PC-9 (cell line): ENCODE measurements at places on chromosomes 16 and 17. TPM values are rescaled to one million over a fixed set of nuclear protein-coding genes. Genes with fewer than 3 reads are reported as not detected.

Gene MT1A
- total RNA-seq = 16.9 and 23.5 TPM in 2 replicates

Gene RHBDF2
- 39.6 and 51.6 TPM in 2 replicates for total RNA-seq

Gene B3GNT9
- total RNA-seq = 4.0 and 4.2 TPM in 2 replicates

Gene CCL7
- total RNA-seq = not detected in 2 replicates

Gene REXO5
- total RNA-seq = 9.5 and 13.2 TPM in 2 replicates

Gene HELZ
- total RNA-seq = 35.1 and 38.0 TPM in 2 replicates

Gene PIRT
- total RNA-seq = not detected in 2 replicates

Gene KRT25
- total RNA-seq = not detected in 2 replicates

Gene TP53TG3B
- total RNA-seq = not detected in 2 replicates

DNA sequence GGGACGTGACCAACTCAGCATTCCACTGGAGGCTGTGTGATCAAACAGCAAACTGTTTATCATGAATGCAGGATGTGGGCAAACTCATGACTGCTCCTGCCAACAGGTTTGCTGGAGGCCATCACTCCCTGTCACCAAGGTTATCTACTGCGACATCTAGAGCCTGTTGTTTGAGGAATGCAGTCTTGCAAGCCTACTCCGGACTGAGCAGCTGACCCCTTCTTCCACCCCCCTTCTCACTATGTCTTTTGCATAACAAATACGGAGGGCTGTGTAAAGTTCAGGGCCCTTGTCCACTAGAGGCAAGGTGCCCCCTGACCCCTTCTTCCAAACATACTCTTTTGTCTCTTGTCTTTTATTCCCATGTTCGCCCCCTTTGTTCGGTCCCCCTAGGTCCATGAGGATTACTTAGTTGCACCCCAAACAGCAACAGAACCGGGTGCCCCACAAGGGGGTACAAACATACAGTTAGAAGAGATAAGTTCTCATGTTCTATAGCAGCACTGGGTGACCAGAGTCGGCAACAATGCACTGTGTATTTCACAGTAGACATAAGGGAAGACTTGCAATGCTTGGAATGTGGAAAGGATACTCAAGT, 28.7 kb downstream of the MEAK7 start:
- peak; percentile 63 for DNase-seq
- H3K27ac ChIP-seq = peak overlapping the region; percentile 50
- H3K27me3 ChIP-seq = no peaks in the 10 kb centered on the region
- no peak overlapping the region for H3K4me3 ChIP-seq
- H3K36me3 ChIP-seq = peaks cover 21% of the 10 kb centered on the region
- peaks cover 18% of the 10 kb centered on the region for H3K4me1 ChIP-seq

- no peak overlapping the region for H3K27ac ChIP-seq
- no peak for DNase-seq
- H3K4me1 ChIP-seq = no peaks in the 10 kb centered on the region; the same call in 1 of the 2 replicates
- no peak overlapping the region for H3K4me3 ChIP-seq
- peaks cover 4% of the 10 kb centered on the region for H3K27me3 ChIP-seq
These were observed 6.1 kb upstream of the SLFN5 start for GRCh38 chr17:35236821-35237220.

DNA sequence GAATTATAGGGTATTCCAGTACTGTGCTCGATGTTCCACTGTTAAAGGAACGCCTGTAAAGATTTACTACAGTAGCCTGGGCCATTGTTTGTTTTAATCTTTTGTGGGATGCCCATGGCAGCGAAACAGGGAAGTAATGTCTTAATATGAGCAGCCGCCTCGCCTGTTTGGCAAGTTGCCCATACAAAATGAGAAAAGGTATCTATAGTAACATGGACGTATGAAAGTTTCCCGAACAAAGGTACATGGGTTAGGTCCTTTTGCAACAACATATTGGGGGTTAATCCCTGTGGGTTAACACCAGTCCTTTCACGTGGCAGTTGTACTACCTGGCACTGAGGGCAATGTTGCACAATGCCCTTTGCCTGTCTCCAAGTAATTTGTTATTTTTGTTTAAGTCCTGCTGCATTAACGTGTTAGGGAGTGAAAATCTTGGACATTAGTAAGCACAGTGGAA, 21.1 kb upstream of the TMC5 start:
- DNase-seq = peak; percentile 96
- H3K4me3 ChIP-seq = peak overlapping the region; percentile 29; the same call in 1 of the 2 replicates
- H3K4me1 ChIP-seq = peaks cover 56% of the 10 kb centered on the region
- peak overlapping the region; percentile 69 for H3K27ac ChIP-seq
- 0 out of 2 replicates have a peak, but pooled peaks cover 9% of the 10 kb centered on the region for H3K36me3 ChIP-seq

- H3K4me3 ChIP-seq = no peak overlapping the region
- no peak for DNase-seq
- H3K27me3 ChIP-seq = no peaks in the 10 kb centered on the region
- no peak overlapping the region for H3K27ac ChIP-seq
These were observed 44.0 kb downstream of the PIGL start for GRCh38 chr17:16261049-16261448.

DNA sequence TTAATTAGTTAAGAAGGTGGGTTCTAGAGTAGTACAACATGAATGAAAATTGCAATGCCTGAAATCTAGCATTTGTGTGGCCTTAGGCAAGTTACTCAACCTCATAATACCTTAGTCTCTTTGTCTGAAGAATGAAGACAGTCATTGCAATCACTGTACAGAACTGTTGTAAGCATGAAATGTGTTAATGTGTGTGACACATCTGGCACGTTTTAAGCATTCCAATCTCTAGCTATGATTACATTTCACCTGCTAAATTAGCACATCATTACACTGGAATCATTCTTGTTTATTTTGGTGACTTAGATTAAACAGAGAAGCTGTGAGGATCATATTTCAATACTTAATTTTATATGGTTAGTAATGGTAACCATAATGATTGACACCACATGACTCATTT, 629.7 kb upstream of the KIF2B start:
- H3K36me3 ChIP-seq = no peaks in the 10 kb centered on the region
- no peaks in the 10 kb centered on the region for H3K4me1 ChIP-seq
- H3K27me3 ChIP-seq = peaks cover 6% of the 10 kb centered on the region; the same call in 1 of the 2 replicates
- H3K4me3 ChIP-seq = no peak overlapping the region
- no peak for DNase-seq

DNA sequence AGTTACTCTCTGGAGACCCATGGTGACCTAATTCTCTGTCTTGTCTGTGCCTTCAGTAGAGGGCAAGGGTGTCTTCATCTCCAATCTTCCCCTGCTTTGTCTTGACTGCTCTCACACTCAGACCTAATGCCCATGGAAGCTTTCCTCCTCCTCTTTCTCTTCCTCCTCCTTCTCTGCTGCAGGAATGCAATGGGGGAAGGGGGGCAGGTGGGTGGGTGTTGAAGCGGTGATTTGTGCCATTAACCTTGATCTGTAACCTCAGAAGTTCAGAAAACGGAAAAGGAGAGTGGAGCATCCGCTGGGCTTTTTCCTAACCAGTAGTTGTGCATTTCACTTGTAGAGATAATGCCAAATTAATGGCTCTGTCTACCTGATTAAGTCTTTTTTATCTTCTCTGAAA, 172.3 kb upstream of the CDH11 start:
- no peak overlapping the region for H3K4me3 ChIP-seq
- H3K27me3 ChIP-seq = no peaks in the 10 kb centered on the region
- H3K36me3 ChIP-seq = no peaks in the 10 kb centered on the region
- H3K4me1 ChIP-seq = no peaks in the 10 kb centered on the region
- DNase-seq = no peak

DNA sequence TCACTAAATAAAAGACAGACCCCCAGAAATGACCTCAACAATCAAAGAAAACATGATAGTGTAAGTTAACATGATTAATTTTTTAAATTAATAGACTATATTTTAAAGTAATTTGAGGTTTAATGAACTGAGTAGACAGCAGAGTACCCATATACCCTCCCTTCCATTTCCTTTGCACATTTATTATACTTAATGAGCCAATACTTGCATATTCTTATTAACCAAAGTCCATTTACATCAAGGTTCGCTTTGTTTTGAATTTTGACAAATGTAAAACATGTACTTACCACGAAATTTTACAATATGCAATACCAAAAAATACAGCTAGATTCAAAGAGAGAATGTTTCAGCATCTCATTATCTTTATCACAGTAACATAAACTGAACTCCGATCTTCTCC, 72.7 kb downstream of the KANSL1 start:
- no peak overlapping the region for H3K27ac ChIP-seq
- DNase-seq = no peak
- no peak overlapping the region for H3K4me3 ChIP-seq
- no peaks in the 10 kb centered on the region for H3K27me3 ChIP-seq
- no peaks in the 10 kb centered on the region for H3K36me3 ChIP-seq

- DNase-seq = peak; percentile 84
- no peak overlapping the region for H3K27ac ChIP-seq
- no peaks in the 10 kb centered on the region for H3K27me3 ChIP-seq
- H3K4me1 ChIP-seq = no peaks in the 10 kb centered on the region
- no peaks in the 10 kb centered on the region for H3K36me3 ChIP-seq
- no peak overlapping the region for H3K4me3 ChIP-seq
These were observed 15.8 kb downstream of the TMC6 start for GRCh38 chr17:78112518-78113471.

DNA sequence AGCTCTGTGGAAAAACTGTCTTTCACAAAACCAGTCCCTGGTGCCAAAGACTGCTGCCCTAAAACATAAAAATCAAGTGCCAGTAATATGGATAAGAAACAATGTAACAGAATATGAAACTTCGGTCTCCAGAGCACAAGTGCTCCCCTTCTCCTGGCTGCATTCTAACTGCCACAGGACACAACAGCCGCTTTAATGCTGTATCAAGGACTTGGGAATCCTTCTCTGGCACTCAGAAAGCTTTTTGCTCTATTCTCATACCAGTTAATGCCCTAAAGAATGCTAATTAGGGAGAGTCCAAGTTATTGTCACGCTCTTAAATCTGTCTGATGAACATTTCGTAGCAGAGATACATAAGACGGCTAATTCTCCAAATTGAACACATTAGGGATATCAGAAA, 90.9 kb downstream of the PARN start:
- no peak overlapping the region for H3K27ac ChIP-seq
- peaks cover 23% of the 10 kb centered on the region for H3K36me3 ChIP-seq
- no peaks in the 10 kb centered on the region for H3K4me1 ChIP-seq
- no peak for DNase-seq

- no peaks in the 10 kb centered on the region for H3K27me3 ChIP-seq
- DNase-seq = no peak
- H3K4me1 ChIP-seq = no peaks in the 10 kb centered on the region
- no peaks in the 10 kb centered on the region; the same call in none of the 2 replicates for H3K36me3 ChIP-seq
These were observed 36.4 kb downstream of the SEC14L1 start for GRCh38 chr17:77177002-77177741.

- H3K27ac ChIP-seq = no peak overlapping the region
- no peak for DNase-seq
- no peaks in the 10 kb centered on the region for H3K4me1 ChIP-seq
- H3K36me3 ChIP-seq = no peaks in the 10 kb centered on the region
- peaks cover 27% of the 10 kb centered on the region for H3K27me3 ChIP-seq
- H3K4me3 ChIP-seq = no peak overlapping the region
These were observed 13.2 kb downstream of the XYLT1 start for GRCh38 chr16:17457513-17457912.

- H3K27ac ChIP-seq = no peak overlapping the region
- no peaks in the 10 kb centered on the region for H3K4me1 ChIP-seq
- no peak overlapping the region for H3K4me3 ChIP-seq
- no peaks in the 10 kb centered on the region for H3K36me3 ChIP-seq
These were observed 71.2 kb downstream of the RNF213 start for GRCh38 chr17:80331820-80332219.

- no peaks in the 10 kb centered on the region; the same call in 1 of the 2 replicates for H3K36me3 ChIP-seq
- no peaks in the 10 kb centered on the region for H3K27me3 ChIP-seq
- no peak for DNase-seq
- H3K27ac ChIP-seq = no peak overlapping the region
These were observed 377.8 kb downstream of the SNX29 start for GRCh38 chr16:12354296-12354833.

DNA sequence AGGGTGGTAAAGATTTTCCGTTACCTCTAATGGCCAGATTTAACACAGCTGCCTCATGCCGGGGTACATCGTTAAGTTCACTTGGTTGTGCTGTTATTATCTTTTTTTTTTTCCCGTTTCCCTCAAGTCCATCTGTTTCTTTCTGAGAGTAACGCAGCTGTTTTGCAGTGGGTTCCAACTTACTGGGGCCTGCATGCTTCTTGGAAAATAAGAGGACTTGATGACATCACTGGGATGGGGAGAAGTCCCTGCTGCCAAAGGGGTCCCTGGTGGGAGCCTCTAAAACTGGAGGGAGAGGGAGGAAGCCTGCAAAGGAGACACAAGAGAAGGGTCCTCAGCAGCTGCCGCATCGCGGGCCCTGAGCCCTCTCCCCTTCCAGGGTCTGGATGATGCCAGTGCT, 77.8 kb upstream of the NOL11 start:
- H3K4me3 ChIP-seq = no peak overlapping the region
- peaks cover 37% of the 10 kb centered on the region for H3K4me1 ChIP-seq
- no peak overlapping the region for H3K27ac ChIP-seq

- peaks cover 13% of the 10 kb centered on the region for H3K36me3 ChIP-seq
- no peak for DNase-seq
- H3K4me1 ChIP-seq = no peaks in the 10 kb centered on the region
- no peak overlapping the region for H3K27ac ChIP-seq
These were observed 8.9 kb downstream of the ZNF594 start for GRCh38 chr17:5182597-5183409.

DNA sequence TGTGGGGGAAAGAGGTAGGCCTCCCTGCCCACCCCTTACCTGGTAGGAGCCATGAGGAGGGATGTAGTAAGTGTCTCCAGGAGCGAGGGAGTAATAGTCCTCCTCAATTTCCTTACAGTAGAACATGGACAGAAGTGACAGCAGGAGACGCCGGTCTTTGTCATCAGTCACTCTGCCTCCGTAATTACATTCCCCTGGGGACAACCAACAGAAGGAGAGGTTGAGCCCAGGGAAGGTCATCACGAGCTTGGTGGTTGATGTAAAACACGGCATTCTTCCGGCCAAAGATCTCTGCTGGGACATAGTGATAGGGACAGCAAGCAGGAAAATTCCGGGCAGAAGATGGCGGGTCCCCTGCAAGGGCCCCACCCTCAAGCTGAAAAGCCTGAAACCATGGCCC, 47.9 kb downstream of the LYRM1 start:
- no peak for DNase-seq
- no peaks in the 10 kb centered on the region for H3K36me3 ChIP-seq
- H3K4me3 ChIP-seq = no peak overlapping the region
- H3K4me1 ChIP-seq = peaks cover 8% of the 10 kb centered on the region

GRCh38 chr17:47935961-47936360, 5.4 kb upstream of the PNPO start:
- no peak overlapping the region for H3K4me3 ChIP-seq
- no peaks in the 10 kb centered on the region for H3K36me3 ChIP-seq
- DNase-seq = peak; percentile 98
- H3K4me1 ChIP-seq = peaks cover 62% of the 10 kb centered on the region
- H3K27me3 ChIP-seq = no peaks in the 10 kb centered on the region

DNA sequence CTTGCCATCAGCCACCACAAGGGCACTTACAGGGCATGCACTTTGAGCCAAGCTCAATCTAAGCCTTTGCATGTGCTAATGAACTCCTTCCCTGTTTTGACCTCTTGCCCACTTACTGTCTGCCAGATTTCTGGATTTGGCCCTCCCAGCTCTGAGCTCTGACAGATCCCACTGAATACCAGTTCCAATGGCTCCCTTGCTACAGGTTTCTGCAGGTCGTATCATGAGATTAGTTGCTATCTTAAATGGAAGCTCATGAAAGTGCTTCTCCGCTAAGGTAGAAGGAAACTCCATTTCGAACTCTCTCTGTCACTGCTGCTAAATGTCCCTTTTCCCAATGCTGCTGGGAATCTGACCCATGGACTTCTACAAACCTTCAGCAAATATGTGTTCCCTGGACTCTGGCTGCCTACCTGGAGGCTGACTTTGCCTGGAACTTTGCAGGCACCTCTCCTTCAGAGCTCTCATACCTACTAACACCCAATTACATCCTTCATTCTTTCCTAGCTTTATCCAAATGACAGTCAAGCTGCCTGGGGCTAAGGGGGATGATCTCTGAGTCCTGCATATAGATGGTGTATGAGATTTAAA, 23.5 kb upstream of the TOB1 start:
- H3K4me3 ChIP-seq = no peak overlapping the region
- no peaks in the 10 kb centered on the region for H3K27me3 ChIP-seq
- H3K4me1 ChIP-seq = peaks cover 61% of the 10 kb centered on the region
- no peaks in the 10 kb centered on the region for H3K36me3 ChIP-seq
